ENCODE measurements at places on chromosomes 5 and 9.

- H3K36me3 ChIP-seq, result no peaks in the 10 kb centered on the region
- no peaks in the 10 kb centered on the region for H3K4me1 ChIP-seq
- DNase-seq, result no peak
- no peak overlapping the region for H3K27ac ChIP-seq
- peaks cover 4% of the 10 kb centered on the region for H3K27me3 ChIP-seq
- no peak overlapping the region for H3K4me3 ChIP-seq
Measured at GRCh38 chr5:14467886-14468285, 113.7 kb upstream of the OTULINL start.

- H3K4me1 ChIP-seq, result no peaks in the 10 kb centered on the region
- H3K27me3 ChIP-seq, result peaks cover 16% of the 10 kb centered on the region
- no peak overlapping the region for H3K4me3 ChIP-seq
- DNase-seq, result no peak
- no peak overlapping the region for H3K27ac ChIP-seq
Measured at GRCh38 chr9:98897745-98898144, 46.0 kb upstream of the COL15A1 start.

- no peak overlapping the region for H3K27ac ChIP-seq
- no peaks in the 10 kb centered on the region for H3K36me3 ChIP-seq
- no peaks in the 10 kb centered on the region for H3K4me1 ChIP-seq
- H3K27me3 ChIP-seq, result no peaks in the 10 kb centered on the region
- no peak for DNase-seq
- no peak overlapping the region for H3K4me3 ChIP-seq
Measured at GRCh38 chr5:132344775-132345514, 24.6 kb upstream of the SLC22A5 start.

- H3K4me1 ChIP-seq, result no peaks in the 10 kb centered on the region
- peaks cover 18% of the 10 kb centered on the region for H3K27me3 ChIP-seq
- no peak overlapping the region for H3K4me3 ChIP-seq
- H3K27ac ChIP-seq, result no peak overlapping the region
- DNase-seq, result no peak
- H3K36me3 ChIP-seq, result no peaks in the 10 kb centered on the region
Measured at GRCh38 chr5:133367071-133367786, 245.1 kb downstream of the FSTL4 start.

GRCh38 chr9:120214332-120214731, 365.6 kb downstream of the CDK5RAP2 start:
- H3K36me3 ChIP-seq, result no peaks in the 10 kb centered on the region
- no peaks in the 10 kb centered on the region for H3K27me3 ChIP-seq
- no peak overlapping the region for H3K27ac ChIP-seq
- no peaks in the 10 kb centered on the region for H3K4me1 ChIP-seq

- peaks cover 3% of the 10 kb centered on the region for H3K36me3 ChIP-seq
- H3K27ac ChIP-seq, result no peak overlapping the region
- no peak for DNase-seq
- H3K27me3 ChIP-seq, result no peaks in the 10 kb centered on the region
Measured at GRCh38 chr9:136314944-136315343, 11.1 kb upstream of the CCDC187 start.

- no peaks in the 10 kb centered on the region for H3K27me3 ChIP-seq
- H3K4me1 ChIP-seq, result no peaks in the 10 kb centered on the region
- no peak overlapping the region for H3K4me3 ChIP-seq
Measured at GRCh38 chr9:130740218-130741023, 46.8 kb downstream of the EXOSC2 start.

- H3K27ac ChIP-seq, result no peak overlapping the region
- peaks cover 4% of the 10 kb centered on the region for H3K27me3 ChIP-seq
- H3K4me3 ChIP-seq, result no peak overlapping the region
- no peaks in the 10 kb centered on the region for H3K36me3 ChIP-seq
Measured at GRCh38 chr5:75138689-75139088, 86.3 kb upstream of the GCNT4 start.

GRCh38 chr9:129440435-129441186, 180.3 kb downstream of the C9orf50 start:
- H3K4me3 ChIP-seq, result no peak overlapping the region
- H3K4me1 ChIP-seq, result peaks cover 32% of the 10 kb centered on the region
- H3K27me3 ChIP-seq, result peaks cover 95% of the 10 kb centered on the region
- no peak for DNase-seq
- no peaks in the 10 kb centered on the region for H3K36me3 ChIP-seq
- no peak overlapping the region for H3K27ac ChIP-seq

DNA sequence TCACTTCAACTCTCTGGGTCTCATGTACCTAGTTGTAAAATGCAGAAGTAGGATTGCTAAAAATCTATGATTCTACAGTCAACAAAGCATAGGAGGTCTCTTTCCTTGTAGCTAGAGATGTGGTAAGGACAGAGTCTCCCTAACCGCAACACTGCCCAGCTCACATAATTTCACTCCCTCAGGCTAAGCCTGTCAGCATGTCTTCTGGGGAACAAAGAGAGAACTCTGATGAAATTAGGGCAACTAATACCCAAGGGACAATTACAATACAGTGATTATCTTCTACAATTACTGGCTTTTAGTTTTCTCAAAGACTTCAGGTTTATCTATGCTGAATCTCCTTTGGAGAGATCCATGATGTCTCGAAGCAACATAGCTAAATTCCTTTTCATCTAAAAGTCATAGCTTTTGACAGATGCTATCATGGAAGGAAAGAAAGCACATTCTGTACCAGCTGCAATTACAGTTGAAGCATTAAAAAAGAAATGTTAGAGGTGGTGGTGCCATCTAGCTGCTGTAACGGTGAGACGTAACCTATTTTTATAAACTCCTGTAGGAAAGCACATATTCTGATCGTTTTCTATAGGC, 141.1 kb upstream of the TARS1 start:
- no peak overlapping the region for H3K27ac ChIP-seq
- no peak overlapping the region for H3K4me3 ChIP-seq
- DNase-seq, result no peak
- no peaks in the 10 kb centered on the region for H3K4me1 ChIP-seq
- no peaks in the 10 kb centered on the region for H3K36me3 ChIP-seq
- no peaks in the 10 kb centered on the region for H3K27me3 ChIP-seq

DNA sequence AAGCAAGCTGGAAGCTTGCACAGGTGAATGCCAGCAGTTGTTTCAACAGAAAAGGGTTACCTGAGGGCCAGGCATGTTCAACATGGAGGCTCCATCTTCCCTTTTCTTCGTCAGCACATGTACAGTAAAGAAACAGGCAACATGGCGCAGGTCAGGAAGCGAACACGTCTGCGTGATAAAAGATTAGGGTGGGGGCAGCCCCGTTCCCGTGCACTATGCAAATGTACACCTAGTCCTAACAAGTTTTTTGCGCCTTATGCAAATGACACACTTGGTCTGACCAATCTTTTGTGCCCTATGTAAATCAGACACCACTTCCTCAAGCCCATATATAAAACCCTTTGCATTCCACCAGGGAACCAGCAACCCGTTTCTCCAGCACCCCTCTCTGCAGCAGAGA, 452.1 kb upstream of the PTPRD start:
- H3K36me3 ChIP-seq, result no peaks in the 10 kb centered on the region
- no peak for DNase-seq
- no peak overlapping the region for H3K27ac ChIP-seq
- H3K4me3 ChIP-seq, result no peak overlapping the region
- H3K4me1 ChIP-seq, result no peaks in the 10 kb centered on the region

DNA sequence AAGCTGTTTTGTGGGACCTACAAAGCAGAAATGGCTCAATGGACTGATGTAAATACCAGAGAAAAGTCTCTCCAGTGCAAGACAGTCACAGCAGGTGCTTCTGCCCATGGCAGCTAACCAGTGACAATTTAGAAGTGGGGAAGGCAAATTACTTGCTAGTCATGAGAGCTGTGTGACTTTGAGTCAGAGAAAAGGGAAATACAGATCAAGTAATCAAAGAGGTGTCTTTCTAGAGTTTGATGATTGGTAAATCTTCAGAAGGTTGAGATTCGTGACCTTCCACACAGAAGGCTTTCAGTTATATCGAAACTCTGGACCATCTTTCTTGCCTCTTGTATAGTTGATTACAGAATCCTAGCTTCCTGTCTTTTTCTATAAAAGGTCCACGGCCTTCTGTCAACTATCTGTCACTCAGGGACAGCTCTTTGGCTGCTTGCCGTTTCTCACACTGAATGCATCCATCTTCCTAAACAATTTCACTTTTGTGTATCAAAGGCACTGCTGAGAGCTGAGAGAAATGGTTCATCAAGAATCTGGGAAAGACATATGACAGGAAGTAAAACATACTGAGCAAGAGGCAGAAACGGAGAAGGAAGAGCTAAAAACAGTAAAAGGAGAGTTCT, 993.9 kb upstream of the ACO1 start:
- H3K4me1 ChIP-seq, result peaks cover 4% of the 10 kb centered on the region
- H3K27ac ChIP-seq, result no peak overlapping the region
- no peak for DNase-seq

DNA sequence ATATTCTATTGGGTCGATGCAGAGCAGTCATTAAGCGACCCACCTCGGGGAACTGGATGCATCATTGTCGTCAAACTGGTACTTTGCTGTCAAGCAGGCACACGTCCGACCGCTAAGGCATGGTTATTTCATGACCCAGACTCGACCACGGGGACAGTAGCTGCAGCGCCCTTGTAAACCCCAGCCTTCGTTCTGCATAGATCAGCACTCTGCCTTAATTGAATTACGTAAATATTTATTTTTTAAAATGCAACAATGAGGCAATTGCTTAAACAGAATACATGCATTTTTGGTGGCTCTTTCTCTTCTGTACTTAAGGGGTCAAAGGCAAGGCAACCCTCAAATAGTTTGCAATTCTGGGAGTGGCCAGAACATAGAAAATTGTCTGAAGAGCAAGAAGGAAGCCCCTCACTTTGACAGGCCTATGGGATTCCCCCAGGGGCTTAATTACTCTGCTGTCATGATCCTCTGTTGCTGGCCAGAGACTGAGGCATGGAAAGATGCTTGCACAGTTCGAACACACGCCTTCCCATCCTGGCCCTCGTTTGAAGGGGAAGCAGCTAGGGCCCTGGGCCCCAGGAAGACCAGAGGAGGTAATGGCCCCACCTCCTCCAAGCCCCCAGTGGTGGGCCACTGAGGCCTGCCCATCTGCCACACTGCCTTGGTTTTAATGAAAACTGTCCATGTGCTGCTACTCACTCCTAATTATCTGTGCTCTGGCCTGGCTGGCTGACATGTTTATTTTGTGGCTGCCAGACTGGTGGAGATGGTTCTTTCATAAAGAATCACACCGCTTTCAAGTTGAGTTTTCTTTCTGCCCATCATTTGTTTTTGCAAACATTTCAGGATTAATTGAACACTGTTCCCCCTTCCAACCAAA, 169.7 kb upstream of the MAST4 start:
- peaks cover 4% of the 10 kb centered on the region for H3K27me3 ChIP-seq
- H3K27ac ChIP-seq, result no peak overlapping the region
- H3K4me1 ChIP-seq, result no peaks in the 10 kb centered on the region
- H3K36me3 ChIP-seq, result no peaks in the 10 kb centered on the region

- DNase-seq, result no peak
- no peaks in the 10 kb centered on the region for H3K27me3 ChIP-seq
- H3K27ac ChIP-seq, result no peak overlapping the region
- no peak overlapping the region for H3K4me3 ChIP-seq
- no peaks in the 10 kb centered on the region for H3K36me3 ChIP-seq
- no peaks in the 10 kb centered on the region for H3K4me1 ChIP-seq
Measured at GRCh38 chr9:110606179-110606790, 26.7 kb upstream of the SVEP1 start.

- no peaks in the 10 kb centered on the region for H3K36me3 ChIP-seq
- H3K27ac ChIP-seq, result no peak overlapping the region
- DNase-seq, result no peak
- no peaks in the 10 kb centered on the region for H3K27me3 ChIP-seq
- no peaks in the 10 kb centered on the region for H3K4me1 ChIP-seq
Measured at GRCh38 chr9:106712279-106712678, 150.7 kb upstream of the ZNF462 start.

- no peak overlapping the region for H3K4me3 ChIP-seq
- H3K4me1 ChIP-seq, result peaks cover 12% of the 10 kb centered on the region
- H3K27ac ChIP-seq, result no peak overlapping the region
- no peaks in the 10 kb centered on the region for H3K36me3 ChIP-seq
- no peaks in the 10 kb centered on the region for H3K27me3 ChIP-seq
Measured at GRCh38 chr9:95211028-95211427, 106.5 kb downstream of the FANCC start.

- H3K4me3 ChIP-seq, result no peak overlapping the region
- H3K27ac ChIP-seq, result no peak overlapping the region
- H3K4me1 ChIP-seq, result no peaks in the 10 kb centered on the region
- DNase-seq, result no peak
- H3K27me3 ChIP-seq, result no peaks in the 10 kb centered on the region
Measured at GRCh38 chr5:91864962-91865361, 481.8 kb upstream of the ARRDC3 start.
